CD4-positive, alpha-beta T cell treated with Interleukin-17A for 1 hour (primary cell): ENCODE measurements at places on chromosomes 5 and 9.

GRCh38 chr5:135600971-135601381, 22.2 kb upstream of the CXCL14 start:
- DNase-seq, result no peak

DNA sequence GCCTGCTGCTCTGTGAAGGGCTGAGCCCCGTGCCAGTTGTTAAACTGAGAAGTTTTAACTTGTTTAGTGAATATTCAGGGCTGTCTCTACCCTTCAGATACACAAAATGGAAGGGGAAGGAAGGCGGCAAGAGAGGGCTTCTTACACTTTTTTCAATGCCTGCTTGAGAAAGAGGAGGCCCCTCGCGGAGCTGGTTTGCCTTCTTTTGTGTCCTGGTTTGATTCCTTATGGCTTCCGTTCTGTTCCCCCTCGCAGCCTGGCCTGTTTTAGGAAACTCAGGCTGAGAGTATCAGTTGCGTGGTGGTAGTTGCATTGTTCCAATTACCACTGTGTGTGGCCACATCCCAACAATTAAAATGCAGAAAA, 1.0 kb downstream of the FAM53C start:
- DNase-seq, result no peak

- DNase-seq, result no peak
These were observed 6.9 kb upstream of the COL5A1 start for GRCh38 chr9:134634667-134635230.

GRCh38 chr9:109728686-109729300, 51.2 kb upstream of the PALM2AKAP2 start:
- no peak for DNase-seq

GRCh38 chr9:94928691-94929368, 202.3 kb downstream of the AOPEP start:
- no peak for DNase-seq

DNA sequence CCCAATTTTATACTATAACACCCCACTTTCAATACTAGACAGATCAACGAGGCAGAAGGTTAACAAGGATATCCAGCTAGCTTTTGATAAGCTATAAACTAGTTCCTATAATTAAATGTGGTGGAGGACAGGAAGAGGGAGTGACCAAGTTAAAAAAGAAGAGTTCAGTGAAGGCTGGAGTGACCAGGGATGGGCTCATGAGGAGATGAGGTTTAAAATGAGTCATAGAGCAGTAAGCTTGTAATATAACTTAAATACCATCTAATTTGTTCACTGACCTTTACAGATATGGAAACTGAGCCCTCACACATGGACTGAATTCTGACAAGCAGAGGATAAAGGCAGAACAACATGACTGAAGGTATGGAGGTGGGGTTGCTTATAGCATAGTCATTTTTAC, 284.5 kb downstream of the SPATA31D1 start:
- no peak for DNase-seq
